T-helper 2 cell (primary cell): ENCODE measurements at places on chromosomes 7 and 10.

DNA sequence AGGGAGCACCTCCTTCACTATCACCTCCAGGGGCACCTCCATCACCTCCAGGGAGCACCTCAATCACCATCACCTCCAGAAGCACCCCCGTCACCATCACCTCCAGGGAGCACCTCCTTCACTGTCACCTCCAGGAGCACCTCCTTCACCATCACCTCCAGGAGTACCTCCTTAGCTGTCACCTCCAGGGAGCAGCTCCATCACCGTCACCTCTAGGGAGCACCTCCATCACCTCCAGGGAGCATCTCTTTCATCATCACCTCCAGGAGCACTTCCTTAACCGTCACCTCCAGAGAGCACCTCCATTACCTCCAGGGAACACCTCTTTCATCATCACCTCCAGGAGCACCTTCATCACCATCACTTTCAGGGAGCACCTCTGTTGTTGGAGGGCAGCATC is 103.0 kb downstream of the DNAJB6 start:
- no peak for DNase-seq

DNA sequence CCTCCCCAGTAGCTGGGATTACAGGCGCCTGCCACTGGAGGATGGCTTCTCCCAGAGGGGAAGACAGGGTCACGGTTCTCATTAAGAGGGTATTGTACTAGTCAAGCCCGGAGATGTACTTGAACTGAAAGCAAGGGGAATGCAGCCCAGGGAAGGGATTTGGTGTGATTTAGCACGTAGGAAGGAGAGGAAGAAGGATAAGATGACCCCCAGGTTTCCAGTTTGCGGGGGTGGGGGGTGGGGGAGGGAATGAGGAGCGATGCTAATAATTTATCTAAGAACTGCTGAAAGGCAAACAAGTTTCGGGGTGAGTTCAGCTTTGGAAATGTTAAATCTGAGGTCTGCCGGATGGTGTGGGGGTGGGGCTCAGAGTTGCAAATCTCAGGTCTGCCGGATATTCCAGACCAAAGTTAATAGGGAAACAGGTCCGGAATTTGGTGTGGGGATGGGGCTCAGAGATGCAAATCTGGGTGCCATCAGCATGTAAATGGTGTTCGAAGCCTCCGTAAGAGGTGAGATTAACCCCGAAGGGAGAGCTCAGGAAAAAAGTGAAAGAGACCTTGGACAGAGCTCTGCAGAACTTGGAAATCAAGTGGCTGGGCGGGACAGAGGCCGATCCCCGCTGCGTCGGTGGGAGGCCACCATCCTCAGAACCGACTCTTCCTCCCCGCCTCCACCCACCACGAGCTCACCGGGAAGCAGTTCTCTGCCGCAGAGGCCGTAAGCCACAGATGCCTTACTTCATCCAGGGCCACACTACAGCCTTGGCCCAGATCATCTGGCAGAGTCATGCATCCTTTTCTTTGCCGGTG is 1.6 kb upstream of the SEPHS1 start:
- DNase-seq, result no peak

DNA sequence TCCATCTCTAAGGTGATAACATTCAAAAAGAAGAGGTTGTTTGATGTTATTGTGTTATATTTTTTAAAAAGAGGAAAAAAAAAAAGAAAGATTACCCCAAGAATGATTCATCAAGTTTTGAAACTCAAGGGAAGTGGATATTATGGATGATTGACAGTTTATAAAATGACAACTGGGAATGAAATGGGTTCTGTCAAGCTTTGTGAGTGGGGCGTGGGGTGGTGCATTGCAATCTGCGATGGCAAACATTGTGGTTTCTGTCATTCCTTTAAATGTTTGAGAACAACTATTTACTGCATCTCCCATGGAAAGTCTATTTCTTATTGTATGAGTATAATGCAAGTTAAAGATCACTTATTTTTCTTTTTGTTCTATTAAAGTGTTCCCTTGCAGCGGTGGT is 297.0 kb downstream of the CCDC3 start:
- no peak for DNase-seq

GRCh38 chr10:33414841-33415240 is 80.4 kb upstream of the NRP1 start:
- DNase-seq, result no peak

DNA sequence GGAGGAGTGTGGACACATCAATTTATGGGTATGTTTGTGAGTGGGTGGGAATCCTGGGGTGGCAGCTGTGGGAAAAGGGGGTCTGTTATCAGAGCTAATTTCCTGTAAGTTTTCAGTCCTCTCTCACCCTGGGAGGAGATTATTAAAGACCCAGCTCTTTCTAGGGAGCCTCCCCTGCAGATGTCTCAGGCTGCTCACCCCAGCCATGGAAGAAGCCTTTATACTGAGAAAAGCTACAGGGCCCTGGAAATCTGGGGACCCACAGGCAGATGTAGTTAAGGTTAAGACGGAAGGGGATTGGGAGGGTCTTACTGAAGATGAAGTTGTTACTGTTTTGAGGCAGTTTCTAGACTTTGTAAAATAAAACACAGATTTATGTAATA is 4.6 kb downstream of the ZNF680 start:
- no peak for DNase-seq

GRCh38 chr7:116252249-116252648 is 41.9 kb downstream of the TES start:
- DNase-seq, result no peak

- DNase-seq, result no peak
Observed at GRCh38 chr10:130181858-130182257, 45.7 kb downstream of the GLRX3 start.

DNA sequence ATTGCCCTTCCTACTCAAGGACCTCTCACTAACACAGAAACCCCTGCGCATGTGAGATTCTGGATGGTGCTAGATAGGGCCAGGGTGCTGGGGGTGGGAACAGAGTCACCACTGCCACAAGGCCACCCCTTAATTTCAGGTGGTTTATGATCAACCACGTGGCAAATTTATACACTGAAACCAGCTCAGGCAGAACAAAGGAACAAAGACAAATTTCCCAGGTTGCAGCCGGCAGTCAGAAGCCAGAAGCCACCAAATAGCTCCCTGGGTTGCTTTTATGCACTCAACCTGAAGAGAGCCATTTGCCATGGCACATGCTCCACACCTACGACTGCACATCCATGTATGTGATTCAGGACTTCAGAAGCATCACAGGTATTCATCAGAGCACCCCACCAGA is 2.5 kb downstream of the VOPP1 start:
- peak; percentile 40 for DNase-seq

GRCh38 chr7:137940656-137941518 is 61.0 kb downstream of the CREB3L2 start:
- DNase-seq, result no peak

- DNase-seq, result no peak
Observed at GRCh38 chr7:6250364-6250833, 22.0 kb downstream of the CYTH3 start.

GRCh38 chr10:92760609-92761008 is 70.9 kb downstream of the HHEX start:
- peak; percentile 37 for DNase-seq

DNA sequence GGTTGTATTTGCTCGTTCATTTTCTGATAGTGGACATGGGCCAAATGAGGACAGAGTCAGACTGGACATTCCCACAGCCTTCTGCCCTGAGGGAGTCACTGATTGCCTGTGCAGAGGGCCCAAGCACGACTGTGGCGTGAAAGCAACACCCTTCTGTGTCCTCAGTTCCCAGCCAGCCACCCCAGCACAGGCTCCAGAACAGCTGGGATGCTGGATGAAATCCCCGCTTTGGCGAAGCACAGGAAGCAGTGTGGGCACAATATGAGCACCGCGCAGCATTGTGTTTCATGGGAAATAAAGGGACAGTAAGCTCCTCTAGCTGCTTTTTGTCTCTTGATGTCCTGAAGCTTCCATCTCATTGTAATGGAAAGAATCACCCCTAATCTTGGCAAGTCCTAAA is 20.5 kb downstream of the TRIL start:
- no peak for DNase-seq

GRCh38 chr7:37549076-37549931 is 100.6 kb upstream of the ELMO1 start:
- DNase-seq, result no peak

- DNase-seq, result no peak
Observed at GRCh38 chr7:66957595-66958290, 36.7 kb downstream of the TMEM248 start.

DNA sequence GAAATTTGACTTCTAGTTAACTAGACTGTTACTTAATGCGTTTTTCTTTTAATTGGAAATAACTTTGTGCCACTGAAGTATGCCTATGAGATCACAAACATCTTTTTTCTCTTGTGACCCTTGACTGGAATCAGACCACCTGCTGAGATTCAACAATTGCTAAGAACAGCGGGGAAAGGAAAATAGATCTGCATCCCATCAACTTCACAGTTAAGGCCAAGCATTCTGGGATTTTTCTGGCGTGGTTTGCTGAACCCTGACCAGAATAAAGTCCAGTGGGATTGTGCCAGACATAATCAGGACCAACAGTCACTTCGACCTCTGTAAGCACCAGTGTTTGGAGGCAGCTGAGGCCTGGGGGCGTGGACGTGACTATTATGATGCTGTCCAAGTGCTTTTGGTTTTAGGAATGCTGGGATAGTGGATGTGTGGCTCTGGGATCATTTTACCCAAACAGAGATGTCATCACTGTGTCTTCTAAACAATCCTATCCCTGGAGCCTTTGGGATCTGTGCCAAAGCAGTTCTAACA is 373.3 kb upstream of the PRKCQ start:
- no peak for DNase-seq

- no peak for DNase-seq
Observed at GRCh38 chr7:30254717-30255063, 29.7 kb upstream of the ZNRF2 start.

- no peak for DNase-seq
Observed at GRCh38 chr7:101857358-101857811, 40.0 kb downstream of the CUX1 start.

DNA sequence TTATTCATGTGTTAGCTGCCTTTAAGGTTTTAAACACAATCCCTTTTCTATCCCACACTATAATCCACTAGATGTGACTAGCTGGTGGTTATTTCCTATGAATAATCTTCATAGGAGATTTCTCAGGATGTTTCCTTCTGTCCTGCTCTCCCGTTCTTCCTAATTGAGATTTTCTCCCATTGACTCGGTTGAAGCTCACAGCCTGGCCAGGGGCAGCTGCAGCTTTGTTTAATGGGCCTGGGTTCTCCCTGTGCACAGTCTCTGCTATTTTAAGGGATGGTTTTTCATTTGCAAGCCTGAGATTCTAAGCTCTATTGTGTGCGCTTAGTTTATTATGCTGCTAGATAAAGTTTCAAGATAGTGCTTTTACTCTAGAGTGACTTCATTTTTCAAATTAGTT is 283.4 kb upstream of the AOAH start:
- DNase-seq, result no peak

DNA sequence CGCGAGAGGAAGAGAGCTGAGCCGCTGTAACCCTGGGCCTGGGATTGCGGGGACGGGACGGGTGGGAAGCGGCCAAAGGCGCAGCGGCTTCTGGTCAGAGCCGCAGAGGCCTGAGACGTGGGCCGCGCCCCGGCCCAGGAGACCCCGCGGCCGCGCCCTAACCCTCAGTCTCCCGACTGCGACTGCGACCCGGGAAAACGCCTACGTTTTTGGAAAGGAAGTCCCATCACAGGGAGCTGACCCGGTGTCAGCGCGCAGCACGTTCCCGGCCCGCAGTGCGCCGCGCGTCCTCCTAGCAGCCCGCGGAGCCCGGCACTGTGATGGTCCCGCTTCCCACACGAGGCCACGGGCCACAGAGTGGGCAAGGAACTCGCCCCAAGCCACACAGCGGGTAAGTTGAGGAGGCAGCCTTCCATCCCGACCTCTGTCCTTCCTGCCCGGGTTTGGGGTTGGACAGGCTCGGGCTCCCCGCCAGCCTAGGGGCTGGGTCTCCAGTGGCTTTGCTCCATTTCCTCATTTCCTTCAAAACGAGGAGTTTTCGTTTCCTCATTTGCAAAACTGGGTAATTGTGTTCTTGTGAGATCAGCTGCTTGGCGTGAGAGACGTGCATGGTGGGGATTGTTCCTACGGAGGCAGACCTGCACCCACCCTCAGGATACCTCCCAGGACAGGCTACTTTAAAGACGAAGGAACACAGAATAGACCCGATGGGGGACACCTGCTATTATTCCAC is 1.2 kb downstream of the GPNMB start:
- no peak for DNase-seq

- no peak for DNase-seq
Observed at GRCh38 chr10:1957057-1957456, 219.7 kb upstream of the ADARB2 start.

GRCh38 chr7:51255536-51256208 is 60.9 kb downstream of the COBL start:
- no peak for DNase-seq

DNA sequence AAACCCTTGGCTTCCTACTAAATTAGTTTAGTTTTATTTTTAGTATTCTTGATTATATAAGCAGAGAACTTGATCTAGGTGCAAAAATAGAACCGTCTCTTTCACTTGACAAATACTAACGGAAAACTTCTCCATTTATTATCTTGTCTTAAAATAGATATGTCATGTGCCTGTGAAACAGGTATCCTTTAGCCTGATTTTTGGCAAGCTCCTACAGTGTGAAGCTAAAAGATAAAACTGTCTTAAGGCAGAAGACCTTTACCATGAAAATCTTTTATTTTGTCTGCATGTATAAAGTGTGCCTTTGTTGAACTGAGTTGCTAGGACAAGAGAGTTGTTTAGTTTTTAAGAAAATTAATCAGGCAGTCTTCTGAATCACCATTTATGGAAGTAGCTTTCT is 90.6 kb downstream of the CYP51A1 start:
- no peak for DNase-seq

GRCh38 chr7:127751490-127752448 is 99.8 kb downstream of the SND1 start:
- DNase-seq, result no peak

- DNase-seq, result no peak
Observed at GRCh38 chr10:118669020-118669791, 73.8 kb upstream of the PRLHR start.

DNA sequence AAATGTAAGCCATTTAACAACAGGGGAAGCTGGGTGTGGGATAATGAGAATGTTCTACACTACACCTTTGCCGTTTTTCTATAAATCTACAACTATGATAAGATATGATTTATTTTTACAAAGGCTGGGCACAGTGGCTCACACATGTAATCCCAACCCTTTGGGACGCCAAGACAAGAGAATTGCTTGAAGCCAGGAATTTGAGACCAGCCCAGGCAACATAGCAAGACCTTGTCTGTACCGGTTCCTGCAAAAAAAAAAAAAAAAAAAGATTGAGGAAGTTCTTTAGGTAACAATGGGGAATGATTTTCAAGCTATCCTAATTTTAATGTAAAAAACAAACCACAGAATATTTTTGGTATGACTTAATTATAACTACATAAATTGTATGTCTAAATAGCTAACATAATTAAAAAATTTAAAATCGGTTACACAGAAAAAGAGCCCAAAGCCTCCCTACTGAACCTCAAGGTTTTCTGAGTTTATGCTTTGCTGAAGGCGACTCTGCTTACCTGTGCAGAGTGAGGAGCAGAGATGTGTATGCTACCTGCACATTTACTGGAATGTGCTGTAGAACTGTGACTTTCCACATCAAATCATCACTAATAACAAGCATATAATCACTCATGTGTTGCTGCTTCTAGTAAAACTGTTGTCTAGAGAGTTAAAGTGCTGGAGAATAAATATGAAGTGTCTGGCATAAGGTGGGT is 163.4 kb downstream of the ATE1 start:
- no peak for DNase-seq

- no peak for DNase-seq
Observed at GRCh38 chr7:68725843-68726785, 872.2 kb upstream of the AUTS2 start.

- no peak for DNase-seq
Observed at GRCh38 chr10:97748116-97748515, 11.2 kb downstream of the ZFYVE27 start.
